ENCODE measurements at places on chromosomes 12 and 14. TPM values are rescaled to one million over a fixed set of nuclear protein-coding genes. Genes with fewer than 3 reads are reported as not detected.
A peak's percentile ranks its signal among the peaks of the same experiment; 100 is the strongest.

- no peaks in the 10 kb centered on the region for H3K27me3 ChIP-seq
- no peak for DNase-seq
- peaks cover 9% of the 10 kb centered on the region for H3K36me3 ChIP-seq
- H3K27ac ChIP-seq, result no peak overlapping the region
Measured at GRCh38 chr12:26309634-26310033, 114.3 kb downstream of the SSPN start.

DNA sequence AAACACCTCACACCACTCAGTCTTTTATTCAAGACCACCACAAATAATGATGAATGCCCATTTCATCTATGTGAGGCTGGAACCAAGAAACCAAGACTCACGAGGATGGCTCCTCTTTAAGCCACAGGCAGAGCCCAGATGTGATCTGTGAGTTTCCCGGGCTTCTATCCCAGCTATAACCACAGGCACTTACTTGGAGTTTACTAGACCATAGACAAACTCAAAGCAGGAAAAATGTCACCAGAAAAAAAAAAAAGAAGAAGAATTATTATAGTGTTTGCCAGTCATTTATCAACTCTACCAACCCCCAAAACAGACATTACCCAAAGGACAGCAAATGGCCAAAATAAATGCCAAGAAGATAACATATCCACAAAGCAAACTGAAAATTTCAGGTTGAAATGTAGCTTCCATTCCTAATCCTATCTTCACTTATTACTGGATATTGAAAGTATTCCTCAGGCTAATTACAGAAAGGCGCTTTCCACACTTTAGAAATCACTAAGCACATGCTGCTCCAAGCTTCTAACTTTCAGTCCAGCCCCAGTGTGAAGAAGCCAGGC lies 44.7 kb downstream of the ZFYVE1 start:
- H3K27me3 ChIP-seq, result no peaks in the 10 kb centered on the region
- H3K4me3 ChIP-seq, result no peak overlapping the region
- DNase-seq, result no peak
- peaks cover 32% of the 10 kb centered on the region for H3K36me3 ChIP-seq

DNA sequence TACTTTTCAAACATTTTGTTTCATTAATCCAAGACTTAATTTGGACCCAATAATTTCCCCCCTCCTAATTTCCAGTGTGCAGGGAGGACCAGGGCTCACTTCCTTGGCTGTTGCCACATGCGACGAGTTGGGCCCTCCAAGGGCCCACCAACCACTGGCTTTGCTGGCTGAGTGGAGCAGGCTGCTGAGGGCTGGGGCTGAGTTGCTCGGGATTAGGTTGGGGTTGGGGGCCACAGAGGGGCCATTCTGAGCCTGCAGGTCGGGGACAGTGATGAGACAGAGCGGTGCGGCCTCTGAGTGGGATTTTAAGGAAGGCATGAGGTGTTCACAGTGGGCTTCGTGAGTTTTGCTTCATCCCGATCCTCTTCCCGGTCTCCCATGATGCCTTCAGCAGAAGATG lies 6.1 kb upstream of the TRAF3 start:
- no peak for DNase-seq
- H3K27me3 ChIP-seq, result no peaks in the 10 kb centered on the region
- no peak overlapping the region for H3K27ac ChIP-seq
- peaks cover 9% of the 10 kb centered on the region for H3K4me1 ChIP-seq
- H3K36me3 ChIP-seq, result no peaks in the 10 kb centered on the region

GRCh38 chr14:81432219-81432661 lies 32.1 kb upstream of the STON2 start:
- no peak overlapping the region for H3K27ac ChIP-seq
- no peak for DNase-seq
- H3K36me3 ChIP-seq, result no peaks in the 10 kb centered on the region
- H3K4me1 ChIP-seq, result peaks cover 35% of the 10 kb centered on the region
- H3K27me3 ChIP-seq, result peaks cover 15% of the 10 kb centered on the region
- H3K4me3 ChIP-seq, result no peak overlapping the region

- H3K27ac ChIP-seq, result peak overlapping the region; percentile 52
- H3K4me1 ChIP-seq, result peaks cover 25% of the 10 kb centered on the region
- peaks cover 24% of the 10 kb centered on the region for H3K36me3 ChIP-seq
Measured at GRCh38 chr14:89826596-89826995, 127.9 kb downstream of the EFCAB11 start.

- no peak for DNase-seq
- no peaks in the 10 kb centered on the region for H3K27me3 ChIP-seq
- no peaks in the 10 kb centered on the region for H3K36me3 ChIP-seq
- H3K27ac ChIP-seq, result no peak overlapping the region
- H3K4me1 ChIP-seq, result no peaks in the 10 kb centered on the region
Measured at GRCh38 chr12:99522456-99522855, 125.1 kb upstream of the GARIN6 start.

GRCh38 chr12:120767071-120768024 lies 41.7 kb downstream of the ACADS start:
- H3K4me3 ChIP-seq, result no peak overlapping the region
- peaks cover 53% of the 10 kb centered on the region for H3K36me3 ChIP-seq
- H3K27ac ChIP-seq, result peak overlapping the region; percentile 44
- DNase-seq, result no peak

DNA sequence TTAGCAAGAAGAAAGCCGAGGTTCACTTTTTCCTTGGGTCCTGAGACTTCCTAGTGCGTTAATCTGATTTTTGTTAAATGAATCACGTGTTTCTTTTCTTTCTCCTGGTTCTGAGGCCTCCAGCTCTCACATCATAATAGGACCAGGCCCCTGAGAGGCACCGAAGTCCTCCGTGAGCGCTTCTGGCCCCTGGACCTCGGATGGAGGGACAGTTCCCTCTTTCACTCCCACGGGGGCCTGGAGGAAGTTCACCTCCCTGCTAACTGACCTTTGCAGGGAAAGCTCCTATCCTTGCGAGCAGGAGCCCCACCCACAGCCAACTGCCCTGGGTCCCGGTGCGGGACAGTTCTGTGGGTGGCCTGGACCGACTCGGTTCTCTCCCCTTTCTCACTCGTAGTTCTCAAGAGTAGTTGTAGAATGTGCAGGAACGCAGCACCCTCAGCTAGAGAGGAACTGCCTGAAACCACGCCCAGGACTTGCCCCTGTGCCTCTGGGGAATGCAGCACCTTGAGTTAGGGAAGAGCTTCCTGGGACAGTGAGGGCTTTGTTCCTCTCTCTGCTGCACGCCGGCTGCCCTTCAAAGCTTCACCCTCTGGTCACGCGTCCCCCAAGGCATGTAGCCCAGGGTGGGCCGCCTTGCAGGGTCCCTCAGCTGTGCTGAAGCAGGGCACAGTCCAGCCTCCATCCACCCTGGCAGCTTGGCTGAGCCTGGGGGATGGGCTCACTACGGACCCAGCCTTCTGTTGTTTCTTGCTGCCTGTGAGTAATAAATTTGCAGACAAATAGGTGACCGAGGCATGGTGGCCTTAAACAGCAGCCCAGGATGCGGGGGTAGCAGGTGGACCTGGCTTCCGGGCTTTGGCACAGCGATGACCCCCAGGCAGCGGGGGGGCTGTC lies 264.6 kb downstream of the ADGRD1 start:
- peak; percentile 52 for DNase-seq
- H3K36me3 ChIP-seq, result no peaks in the 10 kb centered on the region
- H3K27ac ChIP-seq, result peak overlapping the region; percentile 89
- peaks cover 31% of the 10 kb centered on the region for H3K4me1 ChIP-seq

Gene ACVRL1
- total RNA-seq, result not detected

DNA sequence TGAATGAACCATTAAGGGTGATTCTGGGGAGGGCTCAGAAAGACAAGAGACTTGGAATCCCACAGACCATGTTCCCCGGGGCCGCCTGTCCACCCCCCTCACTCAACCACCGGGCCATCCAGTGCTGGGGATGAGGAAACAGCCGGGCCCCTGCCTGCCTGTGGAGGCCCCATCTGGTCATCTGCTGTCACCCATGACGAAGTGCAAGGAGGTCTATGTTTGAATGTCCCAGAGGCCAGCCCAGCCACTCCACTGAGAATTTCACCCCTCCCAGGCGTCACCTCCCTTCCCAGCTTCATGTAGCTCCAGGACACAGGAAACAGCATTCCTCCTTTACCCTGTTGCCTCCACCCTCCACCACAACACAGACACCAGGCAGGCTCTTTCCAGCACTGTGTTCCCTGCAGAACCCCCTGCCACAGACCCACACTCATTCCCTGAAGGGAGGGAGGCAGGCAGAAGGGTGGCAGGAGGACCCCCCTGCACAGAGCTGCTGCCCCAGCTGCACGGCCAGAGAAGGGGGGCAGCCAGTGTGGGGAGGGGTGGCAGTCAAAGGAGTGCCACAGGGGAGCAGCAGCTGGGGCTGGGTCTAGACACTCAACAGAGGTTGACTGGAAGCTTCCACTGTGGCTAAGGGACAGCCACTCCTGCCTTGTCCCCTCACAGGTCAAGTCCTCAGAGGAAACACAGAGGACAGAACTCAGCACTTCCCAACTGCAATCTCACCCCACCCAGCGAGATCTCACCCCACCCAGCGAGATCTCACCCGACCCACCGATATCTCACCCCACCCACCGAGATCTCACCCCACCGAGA lies 50.3 kb upstream of the PPP2R5C start:
- H3K4me3 ChIP-seq, result no peak overlapping the region
- no peaks in the 10 kb centered on the region for H3K36me3 ChIP-seq
- no peak overlapping the region for H3K27ac ChIP-seq

DNA sequence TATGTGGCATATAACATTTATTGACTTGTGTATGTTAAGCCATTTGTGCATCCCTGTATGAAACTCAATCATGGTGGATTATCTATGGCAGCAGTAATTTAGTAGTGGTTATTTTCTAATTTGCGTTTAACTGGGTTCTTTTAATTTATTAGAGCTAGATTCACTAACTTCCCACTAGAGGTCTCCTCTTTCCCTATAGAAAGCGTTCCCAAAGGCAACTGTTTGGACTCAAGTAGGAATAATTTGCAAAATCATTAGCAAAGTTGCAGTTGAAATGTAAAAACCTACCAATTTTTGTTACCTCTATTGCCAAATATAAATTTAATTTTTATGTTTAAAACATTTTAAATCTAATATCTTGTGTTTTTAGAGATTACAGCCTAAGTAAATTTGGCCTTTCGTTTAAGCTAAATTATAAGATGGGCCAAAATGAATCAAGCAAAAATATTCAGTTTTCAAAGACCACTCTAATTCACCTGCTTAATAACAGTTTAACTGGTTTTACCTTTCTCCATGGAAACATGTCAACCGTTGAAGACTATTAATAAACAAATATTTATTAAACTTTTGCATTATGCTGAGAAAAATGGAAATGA lies 6.0 kb downstream of the DMAC2L start:
- H3K27ac ChIP-seq, result no peak overlapping the region
- no peak for DNase-seq
- H3K4me1 ChIP-seq, result peaks cover 4% of the 10 kb centered on the region
- no peaks in the 10 kb centered on the region for H3K27me3 ChIP-seq
- H3K36me3 ChIP-seq, result peaks cover 22% of the 10 kb centered on the region
